ENCODE measurements at places on chromosomes 4 and X. TPM values are rescaled to one million over a fixed set of nuclear protein-coding genes. Genes with fewer than 3 reads are reported as not detected.

Gene GPR34
- under 0.01 TPM for total RNA-seq

Gene NPY1R
- not detected for total RNA-seq

Gene PCDH11X
- total RNA-seq = under 0.01 TPM

Gene SOD3
- total RNA-seq = not detected

Gene ATP2B3
- total RNA-seq = not detected

Measured in hematopoietic multipotent progenitor cell (in vitro differentiated cells).